Stimulated activated CD8-positive, alpha-beta memory T cell treated with anti-CD3 and anti-CD28 coated beads, Interleukin-4, amount 100 ng/mL, for 1 hour (primary cell): ENCODE measurements at places on chromosomes 4 and X.

DNA sequence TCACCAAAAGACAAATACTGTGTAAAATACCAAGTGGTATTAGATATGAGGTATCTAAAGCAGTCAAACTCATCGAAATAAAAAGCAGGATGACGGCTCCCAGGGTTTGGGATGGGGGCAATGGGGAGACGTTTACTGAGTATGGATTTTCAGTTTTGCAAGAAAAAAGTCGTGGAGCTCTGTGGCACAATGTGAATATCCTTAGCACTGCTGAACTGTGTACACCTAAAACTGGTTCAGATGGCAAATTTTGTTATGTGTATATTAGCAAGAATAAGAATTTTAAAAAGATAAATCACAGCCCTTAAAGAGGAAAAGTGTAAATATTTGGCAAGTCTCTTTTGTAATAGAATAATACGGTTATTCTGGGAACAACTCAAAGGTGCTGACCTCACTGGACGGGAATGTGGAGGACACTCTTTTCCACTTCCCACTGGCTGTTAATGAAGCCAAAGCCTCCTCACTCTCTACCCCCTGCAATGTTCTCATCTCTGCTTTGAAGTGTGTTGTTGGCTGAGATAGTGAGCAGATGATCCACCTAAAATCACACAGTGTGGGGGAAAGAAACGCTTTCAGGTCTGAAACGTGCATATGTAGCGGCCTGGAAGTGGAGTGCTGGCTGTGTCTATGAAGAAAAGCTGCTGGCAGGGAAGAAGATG is 49.2 kb downstream of the SEL1L3 start:
- no peak for DNase-seq

DNA sequence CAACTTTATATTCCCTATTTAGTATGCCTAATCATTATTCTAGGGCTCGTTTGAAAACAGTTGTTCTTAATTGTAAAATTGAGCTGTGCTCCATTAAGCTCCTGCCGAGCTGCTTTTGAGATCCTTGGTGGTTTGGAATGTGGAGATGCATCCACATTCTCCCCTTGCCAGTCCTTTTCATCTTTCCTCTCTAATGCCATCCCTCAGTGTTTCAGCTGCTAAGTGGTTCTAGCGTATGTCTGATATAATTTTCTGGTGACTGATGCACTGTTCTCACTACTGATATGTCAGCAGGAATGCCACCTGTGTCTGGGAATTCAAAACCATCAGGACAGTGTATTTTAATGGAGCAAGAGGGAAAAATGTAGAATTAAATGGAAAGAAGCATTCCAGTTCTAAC is 1085.0 kb downstream of the CCSER1 start:
- DNase-seq = no peak

DNA sequence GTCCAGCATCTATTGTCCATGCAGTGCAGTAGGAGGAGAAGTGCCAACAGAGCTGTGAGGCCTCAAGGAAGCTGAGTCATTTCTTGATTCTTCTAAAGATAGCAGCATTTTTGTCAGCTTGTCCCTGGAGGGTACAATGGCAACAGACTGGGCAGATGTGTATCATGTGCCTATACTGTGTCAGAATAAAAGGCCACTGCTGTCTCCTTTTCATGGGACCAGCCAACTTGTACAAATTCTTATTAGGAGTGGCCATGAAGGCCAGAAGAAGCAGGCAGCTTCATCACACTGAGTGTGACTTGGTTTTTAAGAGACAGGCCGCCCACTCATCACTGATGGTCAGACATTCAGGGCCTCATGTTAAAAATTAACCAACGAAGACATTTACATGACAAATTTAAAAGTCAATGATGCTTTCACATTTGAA is 185.0 kb upstream of the FAM241A start:
- no peak for DNase-seq

DNA sequence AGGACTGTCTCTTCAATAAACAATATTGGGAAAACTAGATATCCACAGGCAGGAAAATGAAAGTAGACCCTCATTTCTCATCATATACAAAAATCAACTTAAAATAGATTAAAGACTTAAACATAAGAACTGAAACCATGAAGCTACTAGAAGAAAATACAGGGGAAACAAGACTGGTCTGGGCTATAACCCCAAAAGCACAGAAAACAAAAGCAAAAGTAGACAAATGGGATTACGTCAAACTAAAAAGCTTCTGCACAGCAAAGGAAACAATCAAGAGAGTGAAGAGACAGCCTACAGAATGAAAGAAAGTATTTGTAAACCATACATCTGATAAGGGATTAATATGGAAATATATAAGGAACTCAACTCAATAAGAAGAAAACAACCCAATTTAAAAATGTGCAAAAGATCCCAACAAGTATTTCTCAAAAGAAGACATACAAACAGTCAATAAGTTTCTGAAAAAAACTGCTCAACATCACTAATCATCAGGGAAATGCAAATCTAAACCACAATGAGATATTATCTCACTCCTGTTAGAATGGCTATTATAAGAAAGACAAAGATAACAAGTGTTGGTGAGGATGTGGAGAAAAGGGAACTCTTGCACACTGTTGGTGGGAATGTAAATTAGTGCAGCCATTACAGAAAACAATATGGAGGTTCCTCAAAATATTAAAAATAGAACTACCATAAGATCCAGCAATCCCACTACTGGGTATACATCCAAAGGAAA is 325.3 kb upstream of the RASGEF1B start:
- DNase-seq = no peak

- no peak for DNase-seq
Observed at GRCh38 chr4:65923616-65924015, 253.3 kb upstream of the EPHA5 start.

- DNase-seq = no peak
Observed at GRCh38 chr4:10622728-10623127, 61.8 kb downstream of the CLNK start.

DNA sequence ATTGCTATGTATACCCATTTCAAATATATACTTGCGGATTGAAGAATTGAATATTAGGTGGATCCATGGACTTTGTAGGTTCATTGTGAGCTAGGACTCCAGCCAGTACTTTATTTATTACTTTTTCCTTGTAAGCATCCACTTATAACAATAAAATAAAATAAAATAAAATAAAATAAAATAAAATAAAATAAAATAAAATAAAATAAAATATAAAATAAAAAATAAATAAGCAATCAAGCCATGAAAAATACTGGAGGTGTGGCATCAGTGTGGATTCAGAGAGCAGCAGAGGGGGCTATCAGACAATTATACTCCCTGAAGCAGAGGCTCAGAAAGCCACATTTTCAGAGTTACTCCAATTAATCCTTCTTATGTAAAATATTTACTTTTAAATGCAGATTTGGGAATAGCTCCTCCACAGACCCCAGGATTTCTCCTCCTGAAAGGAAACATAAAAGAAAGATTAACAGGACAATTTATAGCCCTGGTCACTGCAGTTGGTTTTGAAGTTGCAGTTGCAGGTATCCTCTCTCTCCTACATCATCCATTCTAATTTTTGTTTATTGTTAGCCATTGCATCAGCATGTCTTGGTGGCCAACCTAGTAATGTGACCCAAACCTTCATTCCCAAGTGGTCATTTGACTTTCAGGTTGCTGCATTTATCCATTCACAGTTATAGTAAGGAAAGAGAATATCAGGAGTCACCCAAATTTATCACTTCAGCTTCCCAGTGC is 2025.2 kb upstream of the IGFBP7 start:
- no peak for DNase-seq
